NCI-H1105 (cell line): ENCODE measurements at places on chromosomes 2 and 18.
A peak's percentile ranks its signal among the peaks of the same experiment; 100 is the strongest.

GRCh38 chr18:63329431-63330145, 10.0 kb upstream of the BCL2 start:
- DNase-seq, result no peak

DNA sequence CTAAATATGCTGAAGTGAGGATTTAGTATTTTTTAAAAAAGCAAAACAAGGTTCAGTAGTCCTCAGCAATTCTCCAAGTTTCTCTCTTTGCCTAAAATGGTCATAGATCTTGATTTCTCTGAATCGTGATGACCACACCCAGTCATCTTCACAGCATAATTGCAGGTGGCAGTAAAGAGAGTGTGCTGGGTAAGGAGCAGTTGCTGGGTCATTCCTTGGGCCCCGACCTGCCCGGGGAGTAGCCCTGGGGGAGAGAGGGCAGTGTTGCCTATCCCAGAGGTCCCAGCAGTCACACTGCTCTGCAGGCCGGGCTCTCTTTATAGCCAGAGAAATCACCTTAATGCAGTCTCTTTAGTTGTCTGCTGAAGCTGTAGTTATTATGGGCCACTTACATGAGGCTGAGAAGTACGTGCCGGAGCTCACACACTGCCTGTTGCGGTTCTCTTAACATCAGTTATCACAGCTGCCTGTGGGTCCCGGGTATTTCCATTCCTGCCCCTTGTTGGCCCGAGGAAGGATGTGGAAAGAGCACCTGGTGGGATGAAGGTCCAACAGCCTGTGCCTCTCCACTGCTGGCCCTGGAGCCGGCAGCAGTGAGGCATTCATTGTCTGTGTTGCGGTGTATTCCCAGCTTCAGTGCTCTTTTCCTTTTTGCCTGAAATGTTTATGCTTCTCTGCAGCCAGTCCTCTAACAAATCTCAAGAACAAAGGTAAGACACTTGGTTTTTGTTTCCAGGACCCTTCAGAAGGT, 230.1 kb downstream of the ALPK2 start:
- no peak for DNase-seq

DNA sequence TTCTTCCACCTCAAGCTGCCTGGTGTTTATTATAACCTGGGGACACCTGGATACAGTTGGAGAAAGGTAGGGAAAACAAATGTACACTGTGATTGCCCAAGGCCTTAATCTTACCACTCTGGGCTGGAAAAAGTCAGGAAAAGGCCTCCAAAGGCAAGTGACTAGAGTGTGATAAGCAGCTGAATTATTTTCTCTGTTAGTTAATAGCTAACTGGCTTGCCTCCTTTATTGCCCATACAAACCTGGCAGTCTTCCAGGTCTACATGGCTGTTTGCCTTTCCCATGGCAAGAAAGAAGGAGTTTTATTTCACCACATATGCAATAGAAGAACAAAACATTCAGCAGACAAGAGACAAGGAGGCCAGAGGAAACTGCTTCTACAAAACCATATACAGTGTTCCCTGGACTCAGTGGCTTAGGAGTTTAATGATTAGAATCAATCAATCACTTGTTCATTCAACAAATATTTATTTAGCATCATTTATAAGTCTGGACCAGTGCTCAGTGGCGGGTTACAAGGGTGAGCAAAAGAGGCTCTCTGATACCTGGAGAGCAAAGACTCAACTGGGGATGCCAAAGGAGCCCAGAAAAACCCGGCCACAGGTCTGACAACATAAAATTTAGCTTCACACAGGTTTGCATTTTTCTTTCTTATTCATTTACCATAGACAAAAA, 27.5 kb upstream of the SUCLG1 start:
- peak; percentile 57 for DNase-seq

GRCh38 chr18:61951396-61951795, 58.6 kb upstream of the RNF152 start:
- DNase-seq, result no peak

DNA sequence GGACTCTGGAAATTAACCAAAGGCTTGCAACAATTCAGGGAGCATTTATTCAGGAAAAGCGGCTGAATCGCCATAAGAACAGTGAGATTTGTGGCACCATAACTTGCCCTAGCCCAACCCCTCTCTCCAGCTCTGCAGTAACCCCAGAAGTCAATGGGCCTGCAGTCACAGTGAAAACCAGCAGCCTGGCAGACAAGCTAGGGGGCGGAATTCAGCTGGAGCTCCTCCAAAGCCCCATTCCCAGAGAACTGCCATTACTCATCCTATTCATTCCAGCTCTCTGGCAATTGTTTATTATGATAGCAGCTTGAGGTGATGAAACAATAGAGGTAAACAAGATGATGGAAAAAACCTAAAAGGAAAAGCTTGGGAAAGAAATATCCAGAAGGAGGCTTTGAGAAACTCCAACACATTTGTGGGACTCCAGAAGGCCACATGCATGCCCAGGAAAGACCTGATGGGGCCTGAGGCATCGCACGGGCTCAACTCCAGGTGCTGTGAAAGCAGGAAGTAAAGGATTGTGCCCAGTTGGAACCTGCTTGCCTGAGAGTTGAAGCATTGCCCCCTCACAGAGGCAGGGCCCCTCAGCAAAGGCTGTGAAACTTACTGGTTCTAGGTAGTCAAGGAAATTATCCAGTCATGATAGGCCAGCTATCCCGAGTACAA, 126.7 kb downstream of the TWIST2 start:
- DNase-seq, result no peak

- peak; percentile 81 for DNase-seq
These were observed 5.7 kb downstream of the PTMA start for GRCh38 chr2:231713730-231714638.

- DNase-seq, result no peak
These were observed 97.1 kb downstream of the INHBB start for GRCh38 chr2:120442923-120443571.

- peak; percentile 12 for DNase-seq
These were observed 17.4 kb downstream of the AGAP1 start for GRCh38 chr2:235511187-235511661.

GRCh38 chr2:177338177-177338721, 54.3 kb upstream of the AGPS start:
- DNase-seq, result no peak

DNA sequence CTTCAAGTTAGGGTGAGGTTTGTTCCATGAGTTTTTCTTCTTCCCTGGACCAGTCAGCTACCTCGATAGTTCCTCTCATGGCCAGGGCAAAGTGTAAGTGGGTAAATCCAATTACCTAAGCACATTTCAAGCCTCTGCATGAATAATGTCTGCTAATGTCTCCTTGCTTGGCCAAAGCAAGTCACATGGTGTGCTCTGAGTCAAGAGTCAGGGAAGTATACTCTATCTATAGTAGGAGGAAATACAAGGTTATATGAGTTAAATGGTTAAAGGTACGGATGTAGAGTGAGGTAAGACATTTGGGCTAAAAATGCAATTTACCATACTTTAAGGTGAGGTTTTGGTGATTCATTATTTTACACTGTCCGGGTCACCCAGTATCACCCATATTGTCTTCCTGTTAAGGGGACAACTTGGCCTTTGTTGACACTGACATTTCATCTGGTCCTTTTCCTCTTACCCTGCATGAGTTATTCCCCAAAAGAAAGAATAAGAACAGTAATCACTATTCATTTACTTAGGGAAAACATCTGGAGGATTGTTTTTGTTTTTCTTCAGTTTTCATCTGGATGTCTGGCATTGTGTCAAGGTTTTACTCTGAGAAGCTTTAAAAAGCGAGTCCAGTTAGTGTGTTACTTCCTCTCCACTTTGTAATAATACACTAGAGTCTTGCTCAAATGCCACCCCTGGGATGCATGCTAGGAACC, 405.5 kb downstream of the RND3 start:
- no peak for DNase-seq

GRCh38 chr2:134411828-134412638, 158.2 kb downstream of the MGAT5 start:
- DNase-seq, result peak; percentile 74

- peak; percentile 20 for DNase-seq
These were observed 283.2 kb downstream of the INSIG2 start for GRCh38 chr2:118371515-118371914.

DNA sequence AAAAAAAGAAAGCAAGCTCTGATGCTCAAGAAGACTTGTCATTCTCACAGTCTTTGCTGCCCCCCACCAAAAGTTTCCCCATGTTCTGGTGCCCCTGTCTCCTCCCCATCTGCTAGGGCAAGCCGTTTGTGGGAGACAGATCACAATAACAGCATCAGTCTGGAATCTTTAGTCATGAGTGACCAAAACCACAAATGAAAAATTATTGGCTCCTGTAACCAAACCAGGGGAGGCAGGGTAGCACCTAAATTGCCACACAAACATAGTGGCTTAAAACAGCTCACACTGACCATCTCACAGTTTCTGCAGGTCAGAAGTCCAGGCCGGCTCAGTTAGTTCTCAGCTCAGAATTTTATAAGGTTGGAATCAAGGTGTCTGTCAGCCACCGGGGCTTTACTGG, 9.1 kb upstream of the B3GNT7 start:
- DNase-seq, result no peak

- no peak for DNase-seq
These were observed 110.9 kb downstream of the PTRHD1 start for GRCh38 chr2:24682304-24682703.

DNA sequence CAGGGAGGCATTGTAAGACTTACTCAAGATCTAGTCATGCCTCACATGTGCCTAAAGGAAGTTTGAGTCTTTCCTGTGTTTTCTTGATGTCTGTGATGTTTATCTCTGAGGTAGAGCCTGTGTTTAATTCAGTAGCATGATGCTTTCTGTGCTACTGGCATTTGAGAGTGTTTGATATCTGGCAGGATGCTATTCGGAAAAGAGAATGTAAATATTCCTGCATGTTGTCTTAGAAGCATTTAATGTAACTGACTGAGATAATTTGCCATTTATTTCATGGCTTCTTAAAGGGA, 58.8 kb downstream of the GREB1L start:
- DNase-seq, result no peak

- DNase-seq, result no peak
These were observed 117.0 kb downstream of the PKP4 start for GRCh38 chr2:158573739-158574138.

GRCh38 chr18:49563130-49563540, 1.3 kb downstream of the LIPG start:
- no peak for DNase-seq

DNA sequence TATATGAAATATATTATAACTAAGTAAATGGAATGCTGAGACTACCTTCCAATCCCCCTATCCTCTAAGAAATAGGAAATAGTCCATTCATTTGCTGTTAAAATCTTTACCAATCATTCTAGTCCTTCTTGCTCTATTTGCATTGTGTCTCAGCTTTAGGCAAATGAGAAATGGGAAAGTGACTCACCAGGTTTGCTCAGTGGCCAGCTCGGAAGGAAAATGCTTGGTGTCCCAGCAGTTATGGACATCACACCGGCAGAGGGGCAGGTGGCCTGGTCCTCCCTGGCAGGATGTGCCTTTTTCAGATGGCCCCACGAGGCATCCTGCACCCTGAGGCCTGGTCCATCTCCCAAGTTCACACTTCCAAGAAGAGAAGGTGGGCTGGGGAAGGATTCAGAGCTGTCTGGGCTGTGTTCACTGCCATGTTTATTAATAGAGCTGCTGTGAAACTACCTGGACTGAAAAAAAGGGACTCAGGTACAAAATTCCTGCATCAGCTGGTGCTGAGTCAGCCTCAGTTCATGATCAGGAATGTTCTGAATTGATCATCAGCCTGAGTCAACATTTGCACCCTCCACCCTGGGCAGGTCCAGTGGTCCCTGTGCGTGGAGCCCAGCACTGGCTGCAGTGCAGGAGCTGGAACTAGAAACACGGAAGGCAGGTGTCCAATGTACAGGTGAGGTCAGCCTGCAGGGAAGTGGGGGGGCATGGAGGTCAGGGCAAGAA, 60.1 kb upstream of the ARL4C start:
- no peak for DNase-seq

GRCh38 chr2:122255924-122256323, 500.5 kb downstream of the TSN start:
- no peak for DNase-seq

GRCh38 chr2:113895301-113895700, 5.4 kb downstream of the ACTR3 start:
- DNase-seq, result no peak

- DNase-seq, result no peak
These were observed at the start of gene NOSTRIN for GRCh38 chr2:168801961-168802858. TSS of gene NOSTRIN (plus strand) at chr2:168802637. CDS start at chr2:168802647, 10 bp downstream.

- no peak for DNase-seq
These were observed 171.2 kb downstream of the ERBB4 start for GRCh38 chr2:212367431-212367830.

- DNase-seq, result no peak
These were observed 73.8 kb downstream of the TFCP2L1 start for GRCh38 chr2:121211251-121211650.

- DNase-seq, result no peak
These were observed 1664.6 kb upstream of the CELF4 start for GRCh38 chr18:39230086-39230803.

DNA sequence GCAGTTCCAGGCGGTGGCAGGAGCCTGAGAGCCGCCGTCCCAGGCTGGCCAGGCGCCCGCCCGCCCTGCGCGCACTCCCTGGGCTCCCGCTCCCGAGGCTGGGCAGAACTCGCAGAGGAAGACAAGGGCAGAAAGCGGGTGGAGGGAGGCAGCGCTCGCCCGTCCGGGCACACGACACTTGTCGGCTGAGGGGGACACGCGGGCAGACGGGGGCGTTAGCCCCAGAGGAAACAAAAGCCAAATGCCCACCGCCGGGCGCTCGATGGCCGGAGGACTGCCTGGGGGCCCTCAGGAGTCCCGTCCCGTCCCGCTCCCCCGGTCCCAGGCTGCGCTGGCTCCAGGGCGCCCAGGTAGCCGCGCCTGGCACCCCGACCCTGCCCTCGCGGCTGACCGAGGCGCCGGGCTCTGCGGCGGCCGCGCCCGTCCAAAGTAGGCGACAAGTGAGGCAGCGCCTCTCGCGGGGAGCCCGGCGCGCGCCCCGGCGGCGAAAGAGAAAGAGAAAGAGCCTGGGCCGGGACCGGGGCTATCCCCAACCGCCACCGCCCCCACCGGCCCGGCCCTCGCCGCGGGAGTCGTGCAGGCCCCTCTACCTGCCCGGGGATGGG, 491 bp downstream of the L3MBTL4 start:
- no peak for DNase-seq

GRCh38 chr18:54947091-54947490, 12.2 kb downstream of the CCDC68 start:
- DNase-seq, result no peak

DNA sequence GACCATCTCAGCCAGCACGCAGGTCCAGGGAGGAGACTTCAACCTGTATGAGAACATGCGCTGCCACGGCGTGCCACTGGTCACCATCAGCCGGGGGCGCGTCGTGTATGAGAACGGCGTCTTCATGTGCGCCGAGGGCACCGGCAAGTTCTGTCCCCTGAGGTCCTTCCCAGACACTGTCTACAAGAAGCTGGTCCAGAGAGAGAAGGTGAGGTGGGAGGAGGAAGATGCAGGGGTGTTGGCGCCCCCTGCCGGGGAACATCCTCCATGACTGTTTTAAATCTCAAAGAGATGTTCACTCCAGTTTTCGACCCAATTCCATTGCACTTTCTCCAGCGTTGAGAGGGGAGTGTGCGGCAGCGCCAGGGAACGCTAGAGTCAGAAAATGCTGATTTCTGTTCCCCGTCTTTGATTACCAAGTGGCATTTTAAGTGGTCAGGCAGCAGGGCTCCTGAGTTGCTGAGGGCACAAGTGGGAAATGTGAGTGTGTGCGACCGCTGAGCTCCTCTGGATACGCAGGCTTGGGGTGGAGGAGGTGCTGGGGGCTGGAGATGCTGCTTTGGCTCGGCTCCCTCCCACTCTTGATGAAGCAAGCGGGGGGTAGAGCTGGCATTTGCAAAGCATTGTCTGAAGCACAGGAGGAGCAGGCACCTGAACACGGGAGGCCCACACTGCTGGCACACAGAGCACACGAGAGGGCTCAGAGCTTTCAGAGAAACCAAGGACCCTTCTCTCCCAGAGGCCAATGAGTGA, 27.7 kb upstream of the MAPRE3 start:
- no peak for DNase-seq
